ENCODE measurements at places on chromosomes 2 and 18.

- no peak for DNase-seq
These were observed 39.2 kb downstream of the WDR33 start for GRCh38 chr2:127771756-127772155.

- DNase-seq, result no peak
These were observed 1.9 kb upstream of the SYT4 start for GRCh38 chr18:43279015-43279744.

GRCh38 chr2:120817136-120817955, 81.7 kb downstream of the GLI2 start:
- no peak for DNase-seq

- no peak for DNase-seq
These were observed 118.5 kb downstream of the ATP9B start for GRCh38 chr18:79187532-79188277.

- no peak for DNase-seq
These were observed 634 bp downstream of the PTPRM start for GRCh38 chr18:7567474-7568425.

GRCh38 chr2:235940330-235940729, 227.9 kb downstream of the GBX2 start:
- DNase-seq, result no peak

GRCh38 chr2:186256540-186256939, 229.5 kb upstream of the ZC3H15 start:
- DNase-seq, result no peak

DNA sequence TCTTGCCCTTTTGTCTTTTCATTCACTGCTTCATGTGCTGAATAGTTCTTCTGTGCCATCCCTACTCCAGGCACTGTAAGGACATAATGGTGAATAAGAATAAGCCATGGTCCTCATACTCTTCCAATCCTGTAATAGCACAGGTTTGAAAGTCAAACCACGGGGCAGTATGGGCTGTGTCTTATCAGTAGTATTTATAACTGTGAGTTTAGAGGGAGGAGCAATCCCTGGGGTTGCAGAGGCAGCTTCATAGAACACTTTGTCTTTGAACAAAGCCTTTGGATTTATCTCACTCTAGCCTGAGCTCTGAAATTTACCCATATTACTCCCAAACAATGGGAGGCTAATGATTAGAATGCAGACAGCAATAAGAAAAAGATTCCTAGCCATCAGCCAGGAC, 30.2 kb upstream of the ALK start:
- no peak for DNase-seq

DNA sequence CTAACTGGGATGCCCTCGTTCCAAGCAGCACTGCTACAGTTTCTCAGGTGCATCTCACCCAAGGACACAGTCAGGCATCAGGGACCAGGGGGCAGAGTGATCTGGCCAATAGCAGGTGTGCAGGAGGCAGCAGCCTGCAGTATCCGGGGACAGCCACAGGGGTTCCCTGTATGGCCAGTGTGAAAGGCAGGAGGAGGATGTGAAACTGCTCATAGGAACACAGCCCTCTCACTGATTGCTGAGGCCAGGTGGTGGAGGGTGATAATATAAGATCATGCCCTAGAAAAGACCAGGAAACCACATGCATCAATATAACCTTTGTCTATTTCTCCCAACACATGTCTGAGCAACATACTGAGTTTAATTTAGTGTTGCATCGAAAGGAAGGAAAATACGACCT, 112.7 kb upstream of the TACR1 start:
- no peak for DNase-seq

GRCh38 chr2:79114797-79115494, 5.3 kb upstream of the REG1A start:
- no peak for DNase-seq

- no peak for DNase-seq
These were observed 15.6 kb downstream of the SLC39A10 start for GRCh38 chr2:195672674-195673073.

DNA sequence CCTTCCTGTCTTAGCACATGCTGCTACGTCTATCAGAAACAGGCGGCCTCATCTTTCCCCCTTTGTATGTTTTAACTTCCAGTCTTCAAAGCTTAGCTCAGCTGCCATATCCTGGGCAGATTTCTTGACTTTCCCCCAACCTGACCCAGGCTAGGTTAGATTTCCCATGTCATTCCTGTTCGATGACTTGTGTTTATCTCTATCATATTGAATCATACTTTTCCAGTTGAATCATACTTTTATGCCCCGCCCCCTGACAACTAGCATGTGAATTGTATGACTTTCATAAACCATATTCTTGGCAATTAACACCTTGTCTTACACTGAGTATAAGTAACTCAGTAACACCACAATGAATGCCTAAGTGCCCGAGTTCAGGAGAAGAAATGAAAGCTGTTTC, 128.3 kb downstream of the CYRIA start:
- DNase-seq, result no peak

- no peak for DNase-seq
These were observed 39.7 kb downstream of the HS6ST1 start for GRCh38 chr2:128279009-128279408.

- peak; percentile 26 for DNase-seq
These were observed at the start of gene FSIP2 for GRCh38 chr2:185738679-185739472. Gene FSIP2 (plus strand): TSS chr2:185738804. CDS start chr2:185738895, 91 bp downstream.

DNA sequence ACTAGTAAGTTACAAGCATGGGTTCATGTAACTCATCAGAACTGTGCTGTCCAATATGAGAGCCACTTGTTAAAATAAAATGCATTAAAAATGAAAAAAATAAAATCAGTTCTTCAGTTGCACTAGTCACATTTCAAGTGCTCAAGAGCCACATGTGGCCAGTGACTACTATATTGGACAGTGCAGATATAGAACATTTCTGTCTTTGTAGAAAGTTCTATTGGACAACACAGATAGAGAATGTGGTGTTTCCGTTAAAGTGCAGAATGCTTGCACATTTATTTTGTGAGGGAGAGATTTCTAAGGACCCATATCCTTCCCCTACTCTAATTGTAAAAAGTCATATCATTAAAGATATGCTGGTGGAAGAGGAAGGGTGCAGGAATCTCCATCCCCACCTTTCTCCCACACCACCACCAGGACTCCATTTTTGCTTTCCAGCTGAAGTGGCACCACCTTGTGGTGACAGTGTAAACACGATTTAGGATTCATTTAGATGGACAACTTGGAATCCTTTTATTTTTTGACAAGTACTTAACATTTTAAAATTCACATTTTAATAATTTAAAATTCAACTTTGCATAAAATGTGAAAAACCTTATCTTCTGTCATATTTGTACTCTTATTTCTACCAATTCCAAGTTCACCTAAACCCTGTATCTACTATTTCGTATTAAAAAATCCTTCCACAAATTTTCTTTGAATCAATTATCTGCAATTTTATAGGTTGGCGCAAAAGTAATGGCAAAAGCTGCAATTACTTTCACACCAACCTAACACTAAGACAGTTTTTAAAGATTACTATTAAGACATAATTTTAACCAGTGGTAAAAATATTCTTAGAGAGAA, 9.4 kb upstream of the CD302 start:
- DNase-seq, result no peak

GRCh38 chr2:28117104-28117596, 226.6 kb downstream of the BABAM2 start:
- no peak for DNase-seq

DNA sequence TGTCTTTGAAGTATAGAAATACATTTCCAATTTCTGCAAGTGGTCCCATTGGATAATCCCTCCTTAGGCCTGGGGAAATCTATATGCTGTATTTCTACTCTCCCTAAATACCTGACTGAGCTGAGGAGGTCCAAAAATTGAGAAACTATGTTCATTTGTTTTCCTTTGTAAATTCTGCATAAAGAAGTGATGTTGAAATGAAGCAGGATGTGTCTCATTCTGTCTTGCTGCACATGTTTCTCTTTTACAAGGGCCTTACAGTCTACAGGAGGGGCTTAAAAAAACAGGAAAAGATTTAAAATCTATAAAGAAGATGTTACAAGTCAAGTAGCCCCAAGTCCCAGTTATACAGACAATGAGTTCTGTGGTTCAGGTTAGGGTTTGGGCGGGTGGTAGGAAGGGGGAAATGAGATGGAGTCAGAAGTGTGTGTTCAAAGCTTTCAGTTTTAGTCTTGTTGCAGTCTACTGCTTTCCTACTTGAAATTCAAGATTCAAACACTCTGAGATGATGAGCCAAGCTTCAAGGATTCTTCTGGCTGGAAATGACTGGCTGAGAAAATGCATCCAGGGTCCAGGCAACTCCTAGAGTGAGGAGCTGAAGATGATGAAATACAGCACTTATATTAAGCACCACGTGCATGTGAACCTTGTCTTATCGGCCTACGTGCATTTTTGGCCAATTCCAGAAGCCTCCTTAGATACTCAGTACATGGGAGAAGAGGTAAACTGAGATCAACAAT, 146.3 kb upstream of the CELF4 start:
- DNase-seq, result no peak

GRCh38 chr2:72963423-72964145, 46.3 kb downstream of the EMX1 start:
- no peak for DNase-seq

- no peak for DNase-seq
These were observed 646.9 kb upstream of the ZEB2 start for GRCh38 chr2:145166731-145167302.

GRCh38 chr2:150997702-150998440, 263.8 kb downstream of the RBM43 start:
- no peak for DNase-seq

DNA sequence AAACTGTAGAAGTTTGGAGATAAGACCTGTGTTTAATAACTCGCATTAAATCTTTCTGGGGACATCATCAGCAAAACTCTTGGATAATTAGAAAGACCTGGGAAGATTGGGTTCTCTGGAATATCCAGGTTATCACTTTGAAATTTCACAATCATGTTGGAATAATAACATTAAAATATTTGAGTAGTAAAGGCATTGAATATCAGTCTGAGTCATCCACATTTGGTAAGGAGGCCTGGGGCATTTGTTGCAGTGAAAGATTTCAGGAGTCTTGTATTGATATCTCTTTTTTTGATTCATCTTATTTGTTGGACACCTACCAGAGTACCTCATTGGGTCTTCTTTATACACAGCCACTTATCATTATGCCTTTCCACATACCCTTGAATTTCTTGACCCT, 95.9 kb downstream of the EPB41L5 start:
- no peak for DNase-seq

DNA sequence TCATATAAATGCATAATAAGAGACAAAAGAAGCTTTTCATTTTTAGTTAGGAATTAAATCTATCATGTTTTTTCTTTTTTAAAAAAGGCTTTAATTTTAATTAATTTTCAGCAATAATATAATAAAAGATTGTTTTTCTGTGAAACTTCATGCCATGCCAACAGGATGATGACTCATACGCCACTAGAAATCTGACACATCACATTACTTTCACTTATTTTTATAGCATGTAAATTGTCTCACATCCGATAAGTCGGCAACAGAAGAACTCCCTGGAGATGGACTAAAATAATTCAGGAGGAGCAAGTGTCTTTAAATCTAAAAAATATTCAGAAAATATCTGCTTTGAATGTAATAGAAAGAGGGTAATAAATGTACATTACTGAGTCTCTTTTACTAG, 1024.2 kb upstream of the ACVR2A start:
- DNase-seq, result no peak

- DNase-seq, result no peak
These were observed 107.4 kb upstream of the KCTD1 start for GRCh38 chr18:26655525-26656430.

DNA sequence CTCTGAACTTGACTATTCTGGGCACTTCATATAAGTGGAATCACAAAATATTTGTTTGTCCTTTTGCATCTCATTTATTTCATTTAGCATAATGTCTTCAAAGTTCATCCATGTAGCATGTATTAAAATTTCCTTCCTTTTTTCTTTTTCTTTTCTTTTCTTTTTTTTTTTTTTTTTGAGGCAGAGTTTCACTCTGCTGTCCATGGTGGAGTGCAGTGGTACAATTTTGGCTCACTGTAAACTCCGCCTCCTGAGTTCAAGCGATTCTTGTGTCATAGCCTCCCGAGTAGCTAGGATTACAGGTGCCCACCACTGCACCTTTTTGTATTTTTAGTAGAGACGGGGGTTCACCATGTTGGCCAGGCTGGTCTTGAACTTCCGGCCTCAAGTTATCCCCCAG, 11.9 kb downstream of the ATP8B1 start:
- no peak for DNase-seq

DNA sequence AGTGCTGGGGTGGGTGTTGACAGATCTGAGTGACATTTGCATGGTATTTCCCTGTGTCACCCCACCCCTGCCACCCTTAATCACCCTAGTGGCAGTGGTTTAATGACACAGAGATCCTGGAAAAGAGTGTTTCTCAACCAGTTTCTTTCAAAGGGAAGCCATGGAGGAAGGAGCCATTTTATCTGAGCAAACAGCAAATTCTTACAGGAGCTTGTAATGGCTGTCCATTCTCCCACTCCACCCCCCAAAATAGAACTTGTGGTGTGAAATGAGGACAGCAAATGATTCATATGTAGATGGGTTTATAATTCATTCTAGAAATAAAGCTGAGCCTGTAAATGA, 51.5 kb downstream of the CDC42EP3 start:
- DNase-seq, result no peak

DNA sequence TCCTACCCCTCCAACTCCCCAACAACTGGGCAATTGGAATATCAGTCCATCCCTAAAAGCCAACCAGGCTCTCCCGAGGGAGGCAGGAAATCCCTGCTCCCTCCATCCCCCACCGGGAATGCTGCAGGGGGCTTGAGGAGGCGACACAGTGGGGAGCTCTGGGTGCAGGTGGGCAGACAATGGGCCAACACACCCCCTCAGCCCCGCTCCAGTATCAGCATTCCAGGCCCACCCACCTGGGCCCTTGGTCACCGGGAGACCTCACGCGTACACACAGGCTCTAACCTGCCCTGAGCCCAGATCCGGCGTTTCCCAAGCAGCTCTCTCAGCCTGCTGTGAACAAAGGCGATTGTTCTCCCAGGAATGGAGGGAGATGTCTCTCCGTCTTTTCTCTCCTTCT, 37.6 kb upstream of the FZD7 start:
- DNase-seq, result no peak

DNA sequence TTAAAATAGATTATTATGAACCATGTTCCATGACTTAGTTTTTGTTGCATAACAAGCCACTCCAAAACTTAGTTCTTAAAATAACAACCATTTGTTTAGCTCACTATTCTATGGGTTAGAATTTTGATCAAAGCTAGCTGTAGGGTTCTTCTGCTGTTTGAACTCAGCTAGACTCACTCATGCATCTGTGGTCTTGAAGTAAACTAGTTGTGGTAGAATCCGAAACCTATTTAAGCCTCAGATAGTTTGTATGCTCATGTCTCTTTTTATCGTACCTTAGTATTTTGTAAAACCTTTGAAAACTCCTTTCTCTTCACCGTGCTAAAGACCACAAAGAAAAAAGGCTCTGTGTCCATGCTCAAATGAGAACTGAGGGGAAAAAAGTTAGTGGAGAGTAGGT, 166.6 kb downstream of the XIRP2 start:
- no peak for DNase-seq
